ENCODE measurements at places on chromosomes 6 and 20.

DNA sequence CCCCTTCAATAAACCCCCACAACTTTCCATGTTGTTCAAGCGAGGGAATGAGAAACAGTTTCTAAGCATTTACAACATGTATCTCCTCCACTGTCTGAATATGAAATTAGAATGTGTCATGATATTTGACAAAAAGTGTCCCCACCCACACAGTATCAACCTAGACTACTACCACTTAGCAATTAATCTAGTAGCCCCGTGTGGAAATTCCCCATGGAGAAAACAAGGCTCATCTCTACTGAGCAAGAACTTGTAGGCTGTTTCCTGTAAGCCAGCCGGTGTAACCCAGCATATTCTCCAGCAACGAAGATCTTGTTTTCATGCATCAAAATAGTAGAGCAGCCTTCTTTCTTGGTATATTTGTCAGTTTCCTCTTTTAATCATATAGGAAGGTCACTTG, 115.0 kb downstream of the IRF4 start:
- DNase-seq: no peak

DNA sequence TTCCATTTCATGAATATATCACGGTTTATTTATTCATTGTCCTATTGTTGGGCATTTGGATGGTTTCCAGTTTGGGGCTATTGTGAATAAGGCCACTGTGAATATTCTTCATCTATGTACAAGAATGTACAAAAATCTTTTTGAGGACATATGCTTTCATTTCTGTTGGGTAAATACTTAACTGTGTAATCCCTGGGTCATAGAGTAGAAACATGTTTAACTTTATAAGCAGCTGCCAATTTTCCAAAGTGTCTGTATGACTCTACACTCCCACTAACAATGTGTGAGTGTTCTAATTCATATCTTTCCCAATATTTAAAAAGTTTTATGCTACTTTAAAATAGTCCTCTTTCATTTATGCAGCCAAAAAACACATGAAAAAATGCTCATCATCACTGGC, 98.6 kb downstream of the UST start:
- DNase-seq: no peak

DNA sequence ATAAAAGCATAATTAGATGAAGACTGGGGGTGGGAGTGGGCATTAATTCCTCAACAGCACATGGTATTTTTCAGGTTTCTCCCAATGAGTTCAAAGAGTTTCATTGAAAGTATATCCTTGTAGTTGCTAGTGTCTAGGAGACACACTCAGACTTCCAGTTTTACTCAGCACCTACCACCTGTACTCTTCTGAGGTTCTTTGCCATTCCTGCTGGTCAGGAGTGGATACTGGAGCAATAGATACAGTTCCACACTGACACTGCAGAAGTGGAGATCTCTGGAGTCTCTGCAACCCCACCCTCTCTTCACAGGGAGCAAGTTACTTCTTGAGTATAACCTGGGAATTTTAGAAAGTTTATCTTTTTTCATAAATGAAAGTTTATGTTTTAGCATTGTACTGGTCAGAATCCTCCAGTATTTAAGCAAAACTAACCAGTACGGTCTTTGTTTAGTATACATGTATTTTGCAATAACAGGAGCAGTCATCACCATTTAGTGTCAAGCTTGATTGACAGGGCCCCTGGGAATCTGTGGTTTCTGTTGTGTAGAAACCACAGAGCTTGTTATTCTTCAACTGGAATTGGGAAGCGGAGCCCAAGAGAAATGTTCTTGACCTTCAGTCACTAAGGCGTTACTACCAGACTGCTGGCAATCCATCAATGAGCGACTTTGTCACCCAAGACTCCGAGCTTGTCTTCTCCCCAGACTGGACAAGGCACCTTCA, 148.1 kb downstream of the ZDHHC14 start:
- DNase-seq: no peak

DNA sequence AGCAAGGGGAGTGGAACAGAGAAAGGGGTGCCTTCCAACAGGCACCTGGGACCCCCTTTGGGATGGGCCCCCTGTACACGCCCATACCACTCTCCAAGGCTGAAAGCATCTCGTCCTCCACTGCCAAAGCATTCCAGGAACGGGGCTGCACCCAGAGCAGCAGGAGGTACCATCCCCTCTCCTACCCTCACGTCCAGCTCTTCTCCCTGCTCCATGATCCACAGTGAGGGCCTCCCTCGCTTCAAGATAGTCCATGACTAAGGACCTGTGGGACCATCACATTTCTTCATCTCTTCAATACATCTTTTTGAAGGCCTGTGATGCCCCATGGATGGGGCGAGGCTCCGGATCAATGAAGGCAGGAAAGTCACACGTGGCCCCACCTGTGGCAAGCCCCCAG, 209.9 kb downstream of the ANKRD60 start:
- no peak for DNase-seq

DNA sequence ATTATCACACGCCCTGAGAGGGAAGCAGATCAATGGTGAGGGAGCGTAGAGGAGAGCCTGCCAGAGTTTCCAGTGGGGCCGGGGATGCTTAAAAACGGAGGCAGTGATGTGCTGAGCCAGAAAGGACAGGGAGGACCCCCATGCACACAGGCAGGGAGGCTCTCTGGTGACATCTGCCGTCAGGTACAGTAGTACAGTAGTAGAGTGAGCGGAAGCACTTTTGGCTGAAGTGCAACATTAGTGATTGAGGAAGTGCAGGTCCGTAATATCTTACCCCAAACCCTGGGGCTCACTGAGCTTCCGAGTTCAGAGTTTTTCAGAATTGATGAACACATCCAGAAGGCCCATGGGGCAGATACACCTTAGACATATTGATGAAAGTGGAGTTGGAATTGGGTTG, 42.1 kb downstream of the GFRA4 start:
- DNase-seq: no peak

GRCh38 chr20:51437182-51437924, 105.2 kb downstream of the NFATC2 start:
- no peak for DNase-seq

GRCh38 chr6:167679790-167680604, 146.7 kb upstream of the AFDN start:
- DNase-seq: no peak

GRCh38 chr6:76684875-76685274, 612.4 kb upstream of the IMPG1 start:
- DNase-seq: no peak

GRCh38 chr6:35093783-35094182, 47.4 kb downstream of the TCP11 start:
- no peak for DNase-seq

DNA sequence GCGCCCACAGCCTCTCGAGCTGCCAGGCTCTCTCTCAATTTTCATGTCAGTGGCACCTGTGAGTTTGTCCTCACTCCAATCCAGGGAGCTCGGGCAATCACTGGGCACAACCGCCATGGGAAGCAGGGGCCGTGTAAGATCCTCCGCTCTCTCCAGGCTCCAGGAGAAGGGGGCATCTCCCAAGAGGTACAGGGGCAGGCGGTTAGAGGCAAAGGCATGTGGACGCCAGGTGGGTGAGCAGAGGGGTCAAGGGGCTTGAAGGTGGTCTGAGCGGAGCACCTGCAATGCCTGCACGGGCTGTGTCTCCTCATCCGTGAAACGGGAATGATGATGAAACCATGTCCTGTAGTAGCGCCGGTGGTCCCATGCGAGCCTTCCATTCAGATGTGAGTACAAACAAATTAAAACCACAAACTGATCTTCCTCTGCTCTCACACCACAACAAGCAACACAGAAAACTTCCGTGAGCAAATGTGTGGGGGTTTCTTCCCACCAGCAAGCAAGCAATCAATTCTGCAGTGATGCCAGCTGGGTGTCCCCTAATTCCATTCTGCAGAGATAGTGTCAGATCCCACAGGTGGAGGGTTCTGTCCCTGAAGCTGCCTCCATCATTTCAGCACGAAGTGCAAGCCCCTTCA, 222.5 kb upstream of the PMEPA1 start:
- no peak for DNase-seq

DNA sequence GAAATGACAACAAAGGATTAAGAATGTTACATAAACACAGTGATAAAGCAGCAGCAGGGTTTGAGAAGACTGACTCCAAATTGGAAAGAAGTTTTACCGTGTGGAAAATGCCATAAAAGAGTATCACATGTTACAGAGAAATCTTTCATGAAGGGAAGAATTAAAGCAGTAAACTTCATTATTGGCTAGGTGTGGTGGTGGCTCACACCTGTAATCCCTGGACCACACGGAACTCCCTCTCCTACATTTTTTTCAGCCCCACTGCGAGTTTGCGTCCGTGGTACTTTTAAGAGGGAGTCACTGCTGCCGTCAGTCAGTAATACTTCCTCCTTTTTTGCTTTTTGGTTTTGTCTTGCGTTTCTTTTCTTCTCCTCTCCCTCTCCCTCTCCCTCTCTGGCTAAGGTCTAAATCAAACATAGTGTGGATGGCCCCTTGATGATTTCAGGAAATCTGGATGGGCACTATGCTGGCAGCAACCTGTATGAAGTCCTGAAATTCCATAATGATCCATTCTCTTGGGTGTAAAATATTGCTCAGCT, 112.3 kb downstream of the MAN1A1 start:
- no peak for DNase-seq

- DNase-seq: no peak
These were observed 131.0 kb downstream of the ID4 start for GRCh38 chr6:19968201-19968600.

DNA sequence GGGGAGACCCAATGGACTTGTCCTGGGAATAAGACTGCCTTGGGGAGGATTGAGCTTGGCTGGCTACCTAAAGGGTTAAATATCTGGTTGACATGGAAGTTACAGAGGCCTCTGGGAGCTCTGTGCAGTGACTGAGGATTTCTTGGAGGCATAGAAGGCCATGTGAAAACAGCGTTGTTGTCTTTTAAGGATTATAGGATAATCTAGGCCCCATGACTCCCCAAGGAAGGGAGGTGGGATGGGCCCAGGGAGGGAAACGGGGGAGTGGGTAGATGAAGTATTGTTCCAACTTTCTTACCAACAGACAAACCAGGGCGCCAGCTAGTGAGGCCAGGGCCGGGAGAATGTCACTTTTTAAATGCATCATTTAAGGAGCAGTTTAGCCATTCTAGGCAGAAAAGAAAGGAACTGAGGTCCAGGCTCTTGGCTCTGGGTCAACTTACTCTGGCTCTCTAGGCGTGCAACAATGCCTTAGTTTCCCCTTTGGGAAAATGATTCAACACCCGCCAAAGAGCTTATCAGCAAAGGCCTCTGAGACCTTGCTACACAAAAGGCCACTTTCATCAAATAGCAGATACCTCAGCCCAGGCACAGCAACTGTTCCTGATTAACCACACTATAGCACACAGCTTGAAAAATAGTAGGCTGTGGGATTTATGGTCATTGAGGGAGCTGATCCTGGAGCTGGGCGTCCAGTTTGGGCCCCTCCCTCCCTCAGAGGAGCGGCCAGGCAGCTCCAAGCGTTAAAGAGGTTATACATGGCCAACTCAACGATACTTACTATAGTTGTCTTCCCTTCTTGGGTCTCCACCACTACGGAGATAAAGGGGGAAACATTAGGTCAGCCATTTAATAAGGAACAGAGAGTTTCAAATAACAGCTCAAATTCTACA, 7.0 kb downstream of the MRPS18A start:
- DNase-seq: no peak

GRCh38 chr6:36360241-36361054, 23.8 kb upstream of the BNIP5 start:
- DNase-seq: no peak

DNA sequence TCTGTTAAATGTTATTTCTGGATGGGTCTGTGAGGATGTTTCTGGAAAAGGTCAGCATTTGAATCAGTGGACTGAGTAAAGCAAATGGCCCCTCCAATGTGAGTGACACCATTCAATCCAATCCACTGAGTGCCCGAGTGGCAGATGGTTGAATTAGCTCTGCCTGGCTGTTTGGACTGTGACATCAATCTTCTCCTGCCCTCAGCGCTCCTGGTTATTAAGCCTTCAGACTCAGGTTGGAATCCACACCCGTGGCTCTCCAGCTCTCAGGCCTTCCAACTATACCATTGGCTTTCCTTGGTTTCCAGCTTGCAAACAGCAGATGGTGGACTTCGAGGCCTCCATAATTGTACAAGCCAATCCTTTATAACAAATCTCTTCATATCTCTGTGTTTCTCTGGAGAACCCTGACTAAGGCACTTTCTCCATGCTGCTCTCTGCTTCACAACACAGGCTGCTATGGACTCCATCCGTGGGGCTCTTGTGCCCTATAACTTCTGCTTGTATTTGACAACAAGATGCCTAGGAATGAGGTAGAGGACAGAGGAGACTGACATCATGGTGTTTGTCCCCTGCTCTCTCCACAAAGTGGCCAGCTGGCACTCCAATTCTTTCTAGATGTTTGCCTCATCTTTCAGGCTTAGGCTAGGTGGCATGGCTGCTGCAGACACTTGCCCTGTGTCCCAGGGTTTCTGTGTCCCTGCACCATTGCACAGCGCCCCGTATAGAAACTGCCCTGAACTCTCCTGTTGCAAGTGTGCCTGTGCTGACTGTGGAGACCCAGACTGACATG, 4.8 kb upstream of the CSTL1 start:
- DNase-seq: no peak
